ENCODE measurements at places on chromosomes 4 and X. TPM values are rescaled to one million over a fixed set of nuclear protein-coding genes. Genes with fewer than 3 reads are reported as not detected.

DNA sequence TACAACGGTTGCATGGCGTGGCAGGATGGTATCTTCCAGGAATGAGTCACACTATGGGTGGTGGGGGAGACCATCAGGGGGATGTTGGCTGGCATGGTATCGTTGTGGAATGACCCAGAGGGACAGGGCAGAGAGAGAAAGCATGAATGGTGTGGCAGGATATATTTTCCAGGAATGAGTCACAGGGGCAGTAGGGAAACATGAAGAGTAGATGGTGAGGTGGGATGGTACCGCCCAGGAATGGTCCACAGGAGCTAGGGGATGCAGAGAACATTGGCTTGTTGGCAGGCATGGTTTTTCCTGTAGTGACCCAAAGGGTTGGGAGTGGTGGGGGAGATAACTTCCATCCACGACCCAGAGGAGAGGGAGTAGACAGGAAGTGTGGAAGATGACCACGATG is 62.4 kb downstream of the MAOA start:
- no peak for DNase-seq

DNA sequence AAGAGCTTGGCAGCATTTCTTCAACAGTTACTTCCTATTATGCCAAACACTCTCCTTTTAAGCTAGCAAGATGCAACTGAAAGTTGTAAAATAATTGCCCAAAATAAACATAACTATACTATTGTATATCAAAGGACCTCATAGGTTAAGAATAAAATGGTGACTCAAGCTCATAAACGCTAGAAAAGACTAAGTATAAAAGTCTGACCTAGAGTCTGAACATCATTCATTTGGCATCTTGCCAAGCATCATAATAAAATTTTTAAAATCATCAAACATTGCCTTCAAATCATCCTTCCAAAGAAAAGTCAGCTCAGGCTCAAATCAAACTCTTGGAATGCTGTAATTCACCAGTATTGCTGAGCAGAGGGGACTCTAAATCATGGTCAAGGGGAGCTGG is 281.2 kb downstream of the QDPR start:
- DNase-seq, result no peak

BEND4 gene
- under 0.01 TPM for total RNA-seq

SSX5 gene
- not detected for total RNA-seq
